ENCODE measurements at places on chromosomes 4 and X.

DNA sequence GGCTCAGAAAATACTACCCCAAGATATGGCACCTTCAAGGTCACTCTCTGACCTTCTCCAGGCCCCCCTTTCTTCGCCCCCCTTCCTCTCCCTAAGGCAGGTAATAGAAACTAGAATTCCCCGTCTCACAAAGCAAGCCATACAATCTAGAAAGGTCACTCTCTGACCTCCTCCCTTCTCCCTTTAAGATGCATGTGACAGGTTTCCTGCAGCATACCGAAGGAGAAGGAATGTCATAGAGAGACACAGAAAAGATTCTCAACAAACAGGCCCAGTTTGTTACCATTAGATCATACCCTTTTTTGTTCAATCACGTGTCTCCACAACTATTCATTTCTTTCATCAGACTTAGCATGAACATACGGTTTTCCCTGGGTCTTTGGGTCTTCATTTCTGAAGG lies 51.2 kb upstream of the RBMXL3 start:
- no peak for DNase-seq
- H3K27me3 ChIP-seq, result no peaks in the 10 kb centered on the region
- H3K36me3 ChIP-seq, result no peaks in the 10 kb centered on the region
- H3K4me1 ChIP-seq, result no peaks in the 10 kb centered on the region

DNA sequence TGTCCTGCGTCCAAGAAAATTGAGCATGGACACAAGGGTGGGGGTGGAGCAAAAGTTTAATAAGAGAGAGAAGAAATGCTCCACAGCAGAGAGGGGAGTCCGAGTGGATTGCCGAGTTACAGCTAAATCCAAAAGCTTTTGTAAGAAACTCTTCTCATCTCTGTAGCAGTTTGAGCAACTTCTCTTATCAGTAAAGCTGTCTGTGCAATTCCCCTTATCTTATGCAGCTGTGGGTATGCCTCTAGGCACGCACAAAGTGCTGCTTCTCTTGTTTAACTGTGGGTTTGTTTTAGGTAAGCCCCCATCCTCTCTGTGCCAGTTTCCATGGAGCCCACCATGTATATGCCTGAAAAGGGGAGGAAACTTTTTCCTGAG lies 44.8 kb downstream of the HMGB2 start:
- no peak overlapping the region for H3K27ac ChIP-seq
- H3K4me1 ChIP-seq, result peaks cover 4% of the 10 kb centered on the region
- DNase-seq, result no peak
- no peak overlapping the region for H3K4me3 ChIP-seq
- H3K36me3 ChIP-seq, result peaks cover 27% of the 10 kb centered on the region
- no peaks in the 10 kb centered on the region for H3K27me3 ChIP-seq

- no peak overlapping the region for H3K4me3 ChIP-seq
- H3K36me3 ChIP-seq, result peaks cover under 1% of the 10 kb centered on the region
- no peak for DNase-seq
- no peak overlapping the region for H3K27ac ChIP-seq
- H3K4me1 ChIP-seq, result peaks cover 42% of the 10 kb centered on the region
These were observed 30.8 kb downstream of the GAB3 start for GRCh38 chrX:154720067-154720466.

GRCh38 chrX:41858161-41858775 lies 65.1 kb downstream of the CASK start:
- peaks cover 2% of the 10 kb centered on the region for H3K36me3 ChIP-seq
- H3K27ac ChIP-seq, result no peak overlapping the region
- peaks cover 16% of the 10 kb centered on the region for H3K4me1 ChIP-seq
- DNase-seq, result no peak

DNA sequence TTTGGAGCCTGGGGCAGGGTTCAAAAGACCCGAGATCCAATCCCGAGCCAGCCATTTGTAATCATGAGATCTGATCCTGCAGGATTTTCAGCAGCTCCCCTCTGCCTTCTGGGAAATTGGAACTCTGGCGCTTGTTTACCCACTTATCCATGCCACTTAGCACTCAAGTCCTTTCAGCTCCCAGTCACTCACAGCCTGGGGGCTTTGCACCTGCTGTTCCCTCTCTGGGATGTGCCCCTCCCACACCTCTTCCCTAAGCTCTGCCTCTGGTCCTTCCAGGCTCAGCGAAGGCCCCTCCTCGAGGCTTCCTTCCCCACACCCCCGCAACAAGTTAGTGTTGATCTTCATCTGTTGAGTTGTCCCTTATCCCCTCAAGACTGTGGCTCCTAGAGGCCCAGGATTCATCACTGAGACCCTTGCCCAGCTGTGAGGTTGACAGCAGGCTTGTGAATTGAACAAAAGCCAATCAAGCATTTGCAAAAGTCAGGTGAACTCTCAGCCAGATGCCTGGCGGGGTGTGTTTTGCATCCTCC lies 99.1 kb upstream of the AFAP1 start:
- H3K4me1 ChIP-seq, result peaks cover 8% of the 10 kb centered on the region
- no peak for DNase-seq
- no peak overlapping the region for H3K4me3 ChIP-seq
- peaks cover 21% of the 10 kb centered on the region for H3K27me3 ChIP-seq
- no peaks in the 10 kb centered on the region for H3K36me3 ChIP-seq

DNA sequence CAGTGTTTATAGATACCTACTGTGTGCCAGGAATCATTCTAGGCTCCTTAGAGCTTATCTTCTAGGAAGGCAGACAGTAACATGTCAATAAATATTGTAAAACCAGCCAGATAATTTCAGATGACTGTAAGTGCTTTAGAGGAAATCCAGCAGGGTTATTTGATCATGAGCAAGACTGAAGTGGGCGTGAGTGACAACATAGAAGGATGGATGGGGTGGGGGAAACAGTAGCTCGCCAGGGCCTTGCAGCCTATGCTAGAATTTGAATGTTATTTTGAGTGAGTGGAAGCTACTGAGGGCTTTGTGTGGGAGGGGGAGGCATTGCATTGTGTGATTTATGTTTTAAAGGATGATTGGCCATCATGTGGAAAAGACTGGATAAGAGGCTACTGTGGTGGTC lies 6.7 kb downstream of the SRD5A3 start:
- no peaks in the 10 kb centered on the region for H3K27me3 ChIP-seq
- H3K36me3 ChIP-seq, result peaks cover 2% of the 10 kb centered on the region
- no peak overlapping the region for H3K27ac ChIP-seq
- DNase-seq, result no peak
- H3K4me3 ChIP-seq, result no peak overlapping the region

DNA sequence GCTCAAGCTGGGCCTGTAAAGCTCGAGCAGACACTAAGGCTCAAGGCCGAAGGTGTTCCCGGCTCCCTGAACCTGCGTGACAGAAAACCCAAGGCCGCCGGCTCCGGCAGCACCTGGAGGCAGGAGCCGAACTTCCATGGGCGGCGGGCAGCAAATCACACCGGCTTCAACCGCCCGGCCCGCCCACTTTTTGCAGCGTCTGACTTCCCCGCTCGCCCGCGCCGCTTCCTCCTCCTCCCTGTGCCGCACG lies 940 bp upstream of the NSD2 start:
- H3K27me3 ChIP-seq, result no peaks in the 10 kb centered on the region
- no peaks in the 10 kb centered on the region for H3K36me3 ChIP-seq
- H3K4me1 ChIP-seq, result peaks cover 27% of the 10 kb centered on the region
- DNase-seq, result no peak
- H3K27ac ChIP-seq, result peak overlapping the region; percentile 91

DNA sequence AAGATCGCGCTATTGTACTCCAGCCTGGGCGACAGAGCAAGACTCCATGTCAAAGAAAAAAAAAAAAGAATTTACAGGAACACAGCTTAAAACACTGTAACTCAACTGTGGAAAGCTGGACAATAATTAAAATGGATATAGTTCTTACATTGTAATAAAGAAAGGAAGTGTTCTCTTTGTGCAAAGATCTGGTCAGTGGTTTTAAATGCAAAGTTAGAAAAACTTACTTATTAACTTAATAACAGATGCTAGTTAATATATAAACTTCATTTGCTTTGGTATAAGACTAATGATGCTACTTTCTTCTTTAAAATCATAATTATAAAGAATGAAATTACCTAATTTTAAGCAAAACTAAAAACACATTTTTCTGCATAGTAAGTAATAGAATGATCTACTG lies 2024.1 kb upstream of the TENM3 start:
- no peaks in the 10 kb centered on the region for H3K27me3 ChIP-seq
- no peaks in the 10 kb centered on the region for H3K36me3 ChIP-seq
- no peak overlapping the region for H3K4me3 ChIP-seq
- no peaks in the 10 kb centered on the region for H3K4me1 ChIP-seq
- no peak overlapping the region for H3K27ac ChIP-seq

DNA sequence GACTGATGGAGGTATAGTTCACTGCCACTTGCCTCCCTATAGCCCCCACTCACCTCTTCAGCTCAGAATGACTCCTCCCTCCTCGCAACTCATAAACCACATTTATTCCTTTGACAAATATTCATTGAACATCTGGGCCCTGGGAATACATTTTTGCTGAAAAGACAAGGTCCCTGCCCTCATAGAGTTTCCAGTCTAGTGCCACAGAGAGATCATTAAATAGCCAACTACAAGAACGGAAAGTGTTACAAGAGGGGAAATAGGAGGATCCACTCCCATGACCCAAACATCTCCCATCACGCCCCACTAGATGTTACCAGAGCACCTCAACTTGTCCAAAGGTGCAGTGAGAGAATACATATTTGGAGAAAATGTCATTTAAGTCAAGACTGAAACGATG lies 3.2 kb upstream of the KLF3 start:
- H3K27ac ChIP-seq, result no peak overlapping the region
- DNase-seq, result no peak
- H3K36me3 ChIP-seq, result no peaks in the 10 kb centered on the region
- peak overlapping the region; percentile 1 for H3K4me3 ChIP-seq
- H3K4me1 ChIP-seq, result peaks cover 55% of the 10 kb centered on the region

DNA sequence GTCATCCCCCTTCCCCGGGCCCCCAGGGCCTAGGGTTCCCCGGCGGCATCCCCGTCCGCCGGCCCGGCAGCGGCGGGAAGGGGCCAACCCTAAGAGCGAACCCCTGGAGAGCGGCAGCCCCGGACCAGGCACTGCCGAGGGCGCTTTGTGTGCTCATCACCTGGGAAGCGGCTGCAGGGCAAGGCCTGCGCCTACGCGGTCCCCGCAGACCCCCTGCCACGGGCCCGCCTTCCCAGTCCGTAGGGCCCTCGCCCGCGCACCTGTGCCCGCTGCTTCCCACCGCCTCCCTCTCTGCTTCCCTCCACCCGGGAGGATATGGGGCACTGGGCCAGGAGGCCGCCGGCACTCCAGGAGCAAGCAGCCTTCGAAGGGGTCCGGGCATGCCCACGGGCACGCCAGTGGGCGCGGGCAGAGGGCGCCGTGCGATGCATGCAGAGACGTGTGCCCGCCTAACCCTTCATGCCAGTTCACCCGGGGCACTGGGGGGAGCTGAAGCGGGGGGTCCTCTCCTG lies 2.6 kb downstream of the FLNA start:
- DNase-seq, result no peak
- peak overlapping the region; percentile 66 for H3K4me3 ChIP-seq
- H3K27ac ChIP-seq, result no peak overlapping the region
- H3K27me3 ChIP-seq, result no peaks in the 10 kb centered on the region
- H3K4me1 ChIP-seq, result peaks cover 34% of the 10 kb centered on the region

GRCh38 chrX:119238557-119238956 lies 2.5 kb downstream of the PGRMC1 start:
- no peak for DNase-seq
- peaks cover 22% of the 10 kb centered on the region for H3K36me3 ChIP-seq
- no peak overlapping the region for H3K4me3 ChIP-seq

- no peaks in the 10 kb centered on the region for H3K4me1 ChIP-seq
- no peak for DNase-seq
- no peaks in the 10 kb centered on the region for H3K36me3 ChIP-seq
These were observed 134.5 kb upstream of the PCDH10 start for GRCh38 chr4:133014473-133015135.

GRCh38 chr4:152965611-152966010 lies 29.5 kb downstream of the FHDC1 start:
- H3K4me1 ChIP-seq, result peaks cover 6% of the 10 kb centered on the region
- DNase-seq, result no peak
- peaks cover 2% of the 10 kb centered on the region for H3K27me3 ChIP-seq
- H3K4me3 ChIP-seq, result no peak overlapping the region
- H3K36me3 ChIP-seq, result no peaks in the 10 kb centered on the region

DNA sequence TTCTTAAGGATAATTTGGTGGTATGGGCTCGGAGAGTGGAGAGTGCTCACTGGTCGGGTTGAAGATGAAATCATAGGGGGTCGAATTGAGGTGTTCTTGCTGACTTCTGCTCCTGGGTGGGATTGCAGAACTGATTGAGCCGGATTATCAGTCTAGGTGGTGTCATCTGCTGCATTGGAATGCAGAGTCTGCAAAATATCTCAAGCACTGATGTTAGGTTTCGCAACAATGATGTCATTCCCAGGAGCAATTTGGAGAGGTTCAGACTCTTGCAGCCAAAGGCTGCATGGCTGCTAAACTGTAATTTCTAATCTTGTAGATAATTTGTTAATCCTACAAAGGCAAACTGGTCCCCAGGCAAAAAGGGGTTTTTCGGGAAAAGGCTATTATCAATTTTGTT lies 67.7 kb downstream of the RHOH start:
- H3K27ac ChIP-seq, result no peak overlapping the region
- peaks cover 34% of the 10 kb centered on the region for H3K4me1 ChIP-seq
- no peak overlapping the region for H3K4me3 ChIP-seq
- DNase-seq, result no peak

DNA sequence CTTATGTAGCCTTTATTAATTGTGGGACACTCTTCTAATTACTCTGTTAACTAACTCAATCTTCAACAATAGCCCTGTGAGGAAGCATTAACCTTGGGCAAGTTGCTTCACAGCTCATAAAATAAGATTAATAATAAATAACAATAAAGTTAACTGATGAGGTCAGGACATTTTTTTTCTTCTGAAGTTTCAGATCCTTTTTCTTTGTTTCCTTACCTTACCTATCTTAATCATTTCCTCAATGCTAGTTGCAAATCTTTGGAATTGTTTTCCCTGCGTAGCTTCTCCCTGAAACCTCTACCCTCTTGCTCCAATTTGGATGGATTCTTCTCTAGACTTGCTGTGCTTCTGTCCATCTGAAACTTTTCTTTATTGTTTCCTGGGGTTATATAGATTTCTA lies 17.5 kb upstream of the PLAC8 start:
- no peak for DNase-seq
- no peaks in the 10 kb centered on the region for H3K27me3 ChIP-seq
- no peaks in the 10 kb centered on the region for H3K36me3 ChIP-seq
- peak overlapping the region; percentile 33 for H3K27ac ChIP-seq
- H3K4me3 ChIP-seq, result no peak overlapping the region

- peak overlapping the region; percentile 16 for H3K4me3 ChIP-seq
- H3K27ac ChIP-seq, result peak overlapping the region; percentile 59
- H3K27me3 ChIP-seq, result no peaks in the 10 kb centered on the region
- H3K36me3 ChIP-seq, result no peaks in the 10 kb centered on the region
These were observed 3.5 kb downstream of the SPINK2 start for GRCh38 chr4:56817840-56818491.
